ELF-1 (cell line): ENCODE measurements at places on chromosomes 7 and 10.

DNA sequence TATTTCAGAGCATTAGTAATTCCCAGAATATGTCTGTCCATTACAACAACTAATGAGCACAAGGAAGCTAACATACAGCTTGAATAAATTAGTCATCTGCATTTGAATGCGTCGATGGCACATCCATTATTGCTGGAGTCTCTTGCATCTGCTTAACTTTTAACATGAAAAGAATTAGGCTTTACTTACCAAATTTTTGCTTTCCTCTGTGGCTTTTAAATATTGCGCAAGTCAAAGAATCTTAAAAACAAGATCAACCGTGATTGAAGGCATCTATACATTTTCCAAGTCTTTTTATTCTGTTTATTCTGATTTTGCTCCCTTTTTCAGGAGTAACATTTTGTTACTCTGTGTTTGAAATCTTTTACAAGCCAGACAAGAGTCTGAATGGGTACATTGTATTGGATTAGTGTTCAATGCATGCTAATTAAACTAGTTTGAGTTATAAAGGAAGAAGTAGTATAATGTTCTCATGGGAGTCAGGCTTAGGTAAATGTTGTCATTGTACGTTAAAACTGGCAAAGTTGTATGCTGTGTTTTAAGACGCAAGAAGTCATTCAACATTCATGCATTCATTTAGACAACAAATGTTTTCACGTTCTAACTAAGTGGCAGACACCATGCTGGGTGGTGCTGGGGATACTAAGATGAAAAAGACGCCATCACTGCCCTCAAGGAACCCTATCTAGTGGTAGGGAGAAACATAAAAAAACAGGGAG lies 4.0 kb upstream of the CACNB2 start:
- DNase-seq = no peak

GRCh38 chr7:148733496-148733895 lies 34.8 kb downstream of the CUL1 start:
- no peak for DNase-seq

GRCh38 chr7:45685619-45686240 lies 111.6 kb downstream of the ADCY1 start:
- DNase-seq = no peak

DNA sequence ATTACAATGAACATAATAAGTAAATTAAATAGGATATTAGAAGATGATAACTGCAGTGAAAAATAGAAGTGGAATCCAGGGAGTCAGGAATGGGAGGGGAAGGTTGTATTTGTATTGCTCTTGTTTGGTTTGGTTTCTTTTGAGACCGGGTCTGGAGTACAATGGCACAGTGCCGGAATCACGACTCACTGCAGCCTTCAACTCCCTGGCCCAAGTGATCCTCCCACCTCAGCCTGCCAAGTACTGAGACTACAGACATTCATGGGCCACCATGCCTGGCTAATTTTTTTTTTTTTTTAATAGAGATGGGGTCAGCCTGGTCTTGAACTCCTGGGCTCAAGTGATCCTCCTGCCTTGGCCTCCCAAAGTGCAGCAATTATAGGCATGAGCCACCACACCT lies 59.9 kb upstream of the LRRC4 start:
- DNase-seq = no peak

DNA sequence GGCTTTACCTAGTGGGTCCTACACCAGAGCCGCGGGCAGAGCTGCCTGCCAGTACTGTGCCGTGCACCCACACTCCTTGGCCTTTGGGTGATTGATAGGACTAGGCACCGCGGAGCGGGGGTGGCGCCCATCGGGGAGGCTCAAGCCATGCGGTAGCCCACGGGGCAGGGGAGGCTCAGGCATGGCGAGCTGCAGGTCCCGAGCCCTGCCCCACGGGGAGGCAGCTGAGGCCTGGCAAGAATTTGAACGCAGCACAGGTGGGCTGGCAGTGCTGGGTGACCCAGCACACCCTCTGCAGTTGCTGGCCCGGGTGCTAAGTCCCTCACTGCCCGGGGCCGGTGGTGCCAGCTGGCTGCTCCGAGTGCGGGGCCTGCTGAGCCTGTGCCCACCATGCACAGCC lies 32.3 kb upstream of the KIAA1217 start:
- no peak for DNase-seq
